ENCODE measurements at places on chromosomes 3 and 15.
A peak's percentile ranks its signal among the peaks of the same experiment; 100 is the strongest.

- DNase-seq = no peak
These were observed 25.4 kb downstream of the SEC61A1 start for GRCh38 chr3:128077665-128078064.

DNA sequence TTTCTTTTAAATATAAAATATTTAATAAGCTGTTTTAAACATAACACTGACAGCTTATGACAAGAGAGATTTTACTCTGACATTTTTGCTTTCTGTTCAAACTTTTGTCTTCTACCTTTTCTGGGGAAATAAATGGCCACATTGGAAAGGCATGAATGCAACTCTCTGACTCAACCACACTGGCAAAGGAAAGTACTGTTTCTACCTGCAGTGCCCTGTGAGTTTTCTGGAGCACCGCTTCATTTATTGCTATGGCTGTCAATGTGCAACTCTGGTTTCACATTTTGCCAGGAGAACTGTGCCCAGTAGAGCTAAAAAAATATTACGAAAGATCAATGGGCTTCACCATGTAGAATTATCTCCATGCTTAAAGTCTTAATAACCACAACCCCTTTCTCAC lies 15.1 kb downstream of the PDZRN3 start:
- DNase-seq = no peak

DNA sequence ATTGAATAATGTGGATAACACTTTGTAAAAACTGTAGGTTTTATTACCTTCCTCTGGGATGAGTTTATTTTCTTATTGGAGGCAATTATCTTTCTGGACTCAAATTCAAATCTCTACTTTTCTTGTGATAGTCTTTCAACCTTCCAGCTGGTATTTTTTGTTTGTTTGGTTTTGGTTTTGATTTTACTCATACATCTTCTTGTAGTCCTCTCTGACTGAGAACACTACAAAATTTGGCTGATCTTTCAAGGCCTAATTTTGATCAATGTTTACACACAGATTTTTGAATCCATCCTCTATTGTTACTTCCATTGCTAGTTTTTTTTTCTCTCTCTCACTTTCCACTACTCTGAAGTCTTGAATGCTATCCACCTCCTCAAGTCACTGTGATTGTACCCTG lies 303.8 kb upstream of the NECTIN3 start:
- DNase-seq = no peak

DNA sequence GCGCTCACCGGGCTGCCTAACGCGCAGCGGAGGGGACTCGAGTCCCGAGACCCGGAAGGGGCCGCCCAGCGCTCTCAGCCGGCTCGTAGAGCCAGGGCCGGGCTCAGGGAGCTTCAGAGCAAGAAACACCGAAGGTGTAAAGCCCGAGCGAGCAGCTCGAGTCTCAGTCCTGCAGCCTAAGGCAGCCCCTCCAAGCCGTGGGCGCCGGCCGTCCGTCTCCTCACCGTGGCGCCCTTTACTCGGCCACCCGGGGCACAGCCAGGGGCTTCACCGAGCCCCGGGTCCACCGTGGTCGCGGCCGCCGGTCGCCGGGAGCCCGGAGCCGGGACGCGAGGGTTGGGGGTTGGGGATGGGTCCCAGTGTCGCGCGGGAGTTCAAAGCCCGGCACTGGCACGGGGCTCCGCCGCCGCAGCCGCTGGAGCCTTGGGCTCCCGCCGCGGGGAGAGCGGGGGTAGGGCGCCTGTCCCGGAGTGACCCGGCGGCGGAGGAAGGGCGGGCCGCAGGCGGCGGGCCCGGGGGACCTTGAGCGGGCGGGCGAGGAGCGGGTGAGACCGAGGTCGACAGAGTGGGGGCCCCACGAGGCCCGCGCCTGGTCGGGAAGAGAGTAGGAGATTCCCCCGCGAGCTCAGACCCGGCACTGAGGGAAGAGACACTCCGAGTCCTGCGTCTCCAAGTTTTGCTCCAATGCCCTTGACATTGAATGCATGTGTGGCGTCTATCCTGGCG lies 26.9 kb upstream of the THRB start:
- peak; percentile 75 for DNase-seq

DNA sequence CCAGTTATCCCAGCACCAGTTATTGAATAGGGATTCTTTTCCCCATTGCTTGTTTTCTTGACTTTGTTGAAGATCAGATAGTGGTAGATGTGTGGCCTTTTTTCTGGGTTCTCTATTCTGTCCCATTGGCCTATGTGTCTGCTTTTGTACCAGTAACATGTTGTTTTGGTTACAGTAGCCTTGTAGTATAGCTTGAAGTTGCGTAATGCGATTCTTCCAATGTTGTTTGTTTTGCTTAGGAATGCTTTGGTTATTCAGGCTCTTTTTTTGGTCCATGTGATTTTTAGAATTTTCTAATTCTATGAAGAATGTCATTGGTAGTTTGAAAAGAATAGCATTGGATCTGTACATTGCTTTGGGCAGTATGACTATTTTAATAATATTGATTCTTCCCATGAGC lies 94.3 kb upstream of the CHMP2B start:
- DNase-seq = no peak

GRCh38 chr3:126540951-126541627 lies 17.1 kb downstream of the CHST13 start:
- peak; percentile 40 for DNase-seq

- DNase-seq = no peak
These were observed 9.2 kb downstream of the FAM162A start for GRCh38 chr3:122392868-122393844.

All from ascending aorta (tissue), 2 donors.